ENCODE measurements at places on chromosomes 11 and 22.

GRCh38 chr11:129331217-129331616, 44.4 kb upstream of the BARX2 start:
- H3K27me3 ChIP-seq: no peaks in the 10 kb centered on the region
- no peak overlapping the region for H3K27ac ChIP-seq
- DNase-seq: no peak
- H3K4me1 ChIP-seq: no peaks in the 10 kb centered on the region
- no peaks in the 10 kb centered on the region for H3K36me3 ChIP-seq

GRCh38 chr11:88035271-88035670, 140.0 kb downstream of the RAB38 start:
- no peaks in the 10 kb centered on the region for H3K36me3 ChIP-seq
- H3K4me1 ChIP-seq: no peaks in the 10 kb centered on the region
- no peak overlapping the region for H3K27ac ChIP-seq
- DNase-seq: no peak
- no peaks in the 10 kb centered on the region for H3K27me3 ChIP-seq

- no peaks in the 10 kb centered on the region for H3K36me3 ChIP-seq
- H3K4me1 ChIP-seq: no peaks in the 10 kb centered on the region
Measured at GRCh38 chr11:16404781-16405285, 48.5 kb upstream of the SOX6 start.

DNA sequence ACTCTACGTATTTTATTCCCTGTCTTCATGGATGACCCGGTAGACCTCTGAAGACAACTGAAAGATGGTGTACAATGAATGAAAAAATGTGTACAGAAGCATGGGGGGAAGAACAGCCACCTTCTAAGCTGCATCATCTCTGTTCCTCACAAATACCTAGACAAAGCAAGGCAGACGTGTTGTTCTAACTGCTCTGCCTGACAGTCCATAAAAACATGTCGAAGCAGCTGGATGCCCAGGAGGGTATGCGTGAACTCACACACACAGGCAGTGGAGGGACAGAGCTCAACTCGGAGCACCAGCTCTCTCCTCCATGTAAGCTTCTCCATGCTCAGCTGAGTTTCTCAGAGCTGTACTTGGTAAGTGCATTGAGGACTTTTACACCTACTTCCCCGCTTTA, 327.4 kb downstream of the CTTN start:
- no peaks in the 10 kb centered on the region for H3K4me1 ChIP-seq
- no peak overlapping the region for H3K27ac ChIP-seq
- no peak for DNase-seq
- no peaks in the 10 kb centered on the region for H3K27me3 ChIP-seq
- no peak overlapping the region for H3K4me3 ChIP-seq
- H3K36me3 ChIP-seq: no peaks in the 10 kb centered on the region

- H3K36me3 ChIP-seq: peaks cover 5% of the 10 kb centered on the region
- no peak for DNase-seq
- H3K27me3 ChIP-seq: no peaks in the 10 kb centered on the region
- peak overlapping the region; percentile 93 for H3K27ac ChIP-seq
Measured at GRCh38 chr11:67272327-67273259, 6.3 kb downstream of the GRK2 start.

- DNase-seq: no peak
- no peaks in the 10 kb centered on the region for H3K36me3 ChIP-seq
- no peaks in the 10 kb centered on the region for H3K27me3 ChIP-seq
- no peak overlapping the region for H3K4me3 ChIP-seq
- no peak overlapping the region for H3K27ac ChIP-seq
Measured at GRCh38 chr11:79052544-79052943, 388.3 kb downstream of the TENM4 start.

- H3K36me3 ChIP-seq: no peaks in the 10 kb centered on the region
- no peak for DNase-seq
- H3K4me1 ChIP-seq: no peaks in the 10 kb centered on the region
- H3K4me3 ChIP-seq: no peak overlapping the region
Measured at GRCh38 chr11:114762408-114762807, 84.1 kb downstream of the NXPE2 start.

- H3K4me1 ChIP-seq: no peaks in the 10 kb centered on the region
- no peak overlapping the region for H3K27ac ChIP-seq
Measured at GRCh38 chr11:23875176-23875850, 621.5 kb upstream of the LUZP2 start.

GRCh38 chr11:120686516-120686915, 175.0 kb downstream of the GRIK4 start:
- no peak overlapping the region for H3K4me3 ChIP-seq
- no peak for DNase-seq
- no peaks in the 10 kb centered on the region for H3K4me1 ChIP-seq

DNA sequence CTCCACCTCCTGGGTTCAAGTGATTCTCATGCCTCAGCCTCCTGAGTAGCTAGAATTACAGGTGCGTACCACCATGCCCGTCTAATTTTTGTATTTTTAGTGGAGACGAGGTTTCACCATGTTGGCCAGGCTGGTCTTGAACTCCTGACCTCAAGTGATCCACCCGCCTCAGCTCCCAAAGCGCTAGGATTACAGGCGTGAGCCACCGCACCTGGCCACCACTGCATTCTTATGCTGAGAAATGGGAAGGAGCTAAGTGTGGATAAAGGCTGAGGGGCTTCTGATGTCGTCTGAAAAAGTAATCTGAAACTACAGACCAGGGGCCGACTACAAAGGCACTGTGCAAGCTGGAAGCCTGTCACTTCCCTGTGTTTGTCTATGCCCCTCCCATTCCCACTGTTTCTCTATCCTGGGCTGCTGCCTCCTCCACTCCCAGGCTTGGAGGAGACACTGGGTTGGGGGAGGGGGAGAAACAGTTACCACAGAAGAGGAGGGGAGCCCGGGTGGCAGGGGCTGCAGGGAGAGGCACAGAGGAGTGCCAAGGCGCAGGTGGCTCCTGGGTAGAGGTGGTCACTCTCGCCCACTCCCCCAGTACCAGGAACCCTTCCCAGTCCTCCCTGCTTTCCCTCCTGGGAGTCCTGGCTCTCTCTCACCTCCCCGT, 2.9 kb upstream of the MTA2 start:
- H3K4me3 ChIP-seq: no peak overlapping the region
- no peaks in the 10 kb centered on the region for H3K27me3 ChIP-seq
- peaks cover 11% of the 10 kb centered on the region for H3K4me1 ChIP-seq
- no peak overlapping the region for H3K27ac ChIP-seq
- no peak for DNase-seq

All from naive thymus-derived CD4-positive, alpha-beta T cell (primary cell).